ENCODE measurements at places on chromosomes 5 and 9.
A peak's percentile ranks its signal among the peaks of the same experiment; 100 is the strongest.

- DNase-seq: no peak
Measured at GRCh38 chr5:4862500-4862899, 277.6 kb upstream of the ADAMTS16 start.

- DNase-seq: no peak
Measured at GRCh38 chr5:22938362-22938761, 85.2 kb upstream of the CDH12 start.

GRCh38 chr9:16266648-16267276 is 603.7 kb downstream of the BNC2 start:
- DNase-seq: no peak

- DNase-seq: no peak
Measured at GRCh38 chr9:112629671-112630485, 88.0 kb downstream of the INIP start.

GRCh38 chr5:154444556-154445421 is 1.0 kb upstream of the SAP30L start:
- no peak for DNase-seq

DNA sequence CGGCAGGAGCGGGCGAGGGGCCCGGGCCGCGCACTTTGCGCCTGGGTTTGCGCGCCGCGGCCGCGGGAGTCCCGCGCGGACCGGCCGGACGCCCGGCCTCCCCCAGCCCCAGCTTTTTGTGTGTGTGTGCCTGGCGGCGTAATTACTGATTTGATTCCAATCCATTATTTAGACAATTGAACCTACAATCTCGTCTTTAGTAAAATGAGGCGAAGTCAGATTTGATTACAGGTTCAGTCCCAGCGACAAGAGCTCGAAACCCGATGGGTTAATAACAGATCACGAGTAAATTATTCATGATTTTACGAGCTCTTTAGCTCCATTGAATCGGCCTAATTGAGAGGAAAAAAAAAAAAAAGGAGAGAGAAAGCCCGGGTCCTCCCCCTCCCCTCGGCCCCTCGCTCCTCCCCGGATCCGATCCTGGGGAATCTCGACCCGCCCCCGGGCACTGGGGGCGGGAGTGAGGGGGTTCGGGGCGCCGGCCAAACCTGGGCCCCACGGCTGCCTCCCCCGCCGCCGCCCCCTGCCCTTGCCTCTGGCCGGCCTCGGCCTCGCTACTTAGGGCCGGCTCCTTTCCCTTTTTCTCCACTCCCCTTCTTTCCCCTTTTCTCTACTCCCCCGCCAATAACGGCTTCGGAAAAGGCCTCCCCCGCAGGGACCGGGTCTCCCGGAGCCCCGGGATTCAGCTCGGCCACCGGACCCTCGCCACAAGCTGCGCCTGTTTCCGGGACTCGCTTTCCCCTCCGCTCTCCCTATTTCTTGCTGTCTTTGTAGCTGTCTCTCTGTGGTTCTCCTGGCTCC is 6.6 kb downstream of the LHX2 start:
- no peak for DNase-seq

DNA sequence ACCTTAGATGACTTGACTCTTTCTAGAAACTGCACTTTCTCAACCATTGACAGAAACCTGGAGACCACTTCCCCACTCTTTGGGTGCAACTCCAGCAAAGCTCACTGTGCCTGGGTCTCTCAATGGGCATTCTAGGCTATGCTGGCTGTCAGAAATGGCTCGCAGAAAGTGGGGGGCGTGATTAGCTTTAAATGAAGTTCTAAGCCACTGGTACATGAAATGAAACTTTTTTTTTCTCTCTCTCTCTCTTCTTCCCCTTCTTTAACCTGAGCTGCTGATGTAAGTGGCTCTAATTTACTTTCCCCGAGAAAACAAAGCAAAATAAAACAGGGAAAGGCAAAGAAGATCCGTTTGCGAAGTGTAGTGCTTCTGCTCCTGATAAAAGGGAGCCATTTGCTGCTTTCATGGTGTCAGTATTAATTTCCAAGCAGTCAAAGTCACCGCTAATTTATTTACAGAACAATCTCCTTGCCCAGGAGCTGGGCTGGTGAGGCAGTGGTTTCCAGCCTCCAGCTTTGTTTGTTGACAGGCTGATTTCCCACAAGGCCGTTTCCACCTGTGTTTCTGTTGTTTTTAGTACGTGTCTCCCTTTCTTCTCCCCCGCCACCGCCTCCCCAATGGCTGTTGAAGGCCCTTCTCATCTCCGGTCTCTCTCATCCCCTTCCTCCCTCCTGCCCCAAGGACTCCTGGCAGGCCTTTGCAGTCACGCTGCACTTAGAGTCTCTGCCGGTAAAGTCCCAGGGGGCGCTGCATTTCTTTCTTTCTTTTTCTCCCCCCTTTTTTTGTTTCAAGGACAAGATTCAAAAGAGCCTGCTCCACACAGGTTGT is 422.9 kb downstream of the EBF1 start:
- DNase-seq: no peak

DNA sequence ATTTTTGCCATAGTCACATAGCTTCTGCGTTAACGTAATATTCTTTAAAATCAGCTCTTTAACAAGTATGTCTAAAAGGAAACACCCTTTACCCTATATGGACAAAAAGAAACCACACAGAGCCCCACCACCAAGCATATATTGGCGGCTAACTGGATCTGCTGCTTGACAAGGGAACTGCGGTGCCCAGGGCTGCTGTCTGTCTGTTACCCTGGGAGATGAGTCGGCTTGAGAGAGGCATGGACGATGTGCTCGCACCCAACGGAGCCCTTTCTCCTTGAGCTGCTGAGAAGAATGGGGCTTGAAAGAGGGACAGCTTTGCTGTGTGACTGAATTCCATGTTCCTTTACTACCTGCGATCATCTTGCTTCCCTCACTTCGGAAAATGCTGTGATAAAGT is 158.6 kb upstream of the SHB start:
- DNase-seq: no peak

DNA sequence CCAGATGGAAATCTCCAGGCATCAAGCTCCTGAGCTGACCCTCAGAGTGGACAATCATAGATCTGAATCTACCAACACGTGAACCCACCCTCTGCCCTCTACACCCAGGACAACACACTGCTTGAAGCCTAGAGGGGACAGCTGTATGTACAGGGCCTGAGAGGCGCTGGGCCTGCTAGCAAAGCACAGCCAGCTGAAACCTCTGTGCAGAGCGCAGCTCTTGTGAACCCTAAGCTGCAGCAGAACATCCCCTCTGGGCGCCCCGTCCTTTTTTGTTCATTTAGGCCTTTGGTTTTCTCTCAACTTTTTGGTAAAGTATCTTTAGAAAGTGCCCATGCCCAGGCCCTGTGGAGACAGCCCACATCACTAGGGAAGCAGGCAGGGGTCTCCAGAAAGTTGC is 62.4 kb upstream of the SPTLC1 start:
- DNase-seq: no peak

DNA sequence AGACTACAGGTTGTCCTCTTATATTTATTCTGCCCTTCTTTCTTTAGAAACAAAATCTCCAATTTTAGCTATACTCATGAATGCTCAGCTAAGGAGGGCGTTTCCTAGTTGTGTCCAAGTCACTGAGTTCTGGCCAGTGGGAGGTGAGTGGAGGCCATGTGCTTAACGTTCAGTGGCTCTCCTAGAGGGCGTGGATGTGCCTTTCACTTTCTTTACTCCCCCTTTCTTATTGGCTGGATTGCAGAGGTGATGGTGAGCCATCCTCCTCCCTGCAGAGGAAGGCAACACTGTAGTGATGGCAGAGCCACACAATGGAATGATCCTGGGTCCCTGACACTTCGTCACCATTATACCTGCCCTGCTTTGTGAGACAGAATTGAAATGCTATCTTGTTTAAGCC is 54.6 kb downstream of the ALG2 start:
- DNase-seq: no peak

DNA sequence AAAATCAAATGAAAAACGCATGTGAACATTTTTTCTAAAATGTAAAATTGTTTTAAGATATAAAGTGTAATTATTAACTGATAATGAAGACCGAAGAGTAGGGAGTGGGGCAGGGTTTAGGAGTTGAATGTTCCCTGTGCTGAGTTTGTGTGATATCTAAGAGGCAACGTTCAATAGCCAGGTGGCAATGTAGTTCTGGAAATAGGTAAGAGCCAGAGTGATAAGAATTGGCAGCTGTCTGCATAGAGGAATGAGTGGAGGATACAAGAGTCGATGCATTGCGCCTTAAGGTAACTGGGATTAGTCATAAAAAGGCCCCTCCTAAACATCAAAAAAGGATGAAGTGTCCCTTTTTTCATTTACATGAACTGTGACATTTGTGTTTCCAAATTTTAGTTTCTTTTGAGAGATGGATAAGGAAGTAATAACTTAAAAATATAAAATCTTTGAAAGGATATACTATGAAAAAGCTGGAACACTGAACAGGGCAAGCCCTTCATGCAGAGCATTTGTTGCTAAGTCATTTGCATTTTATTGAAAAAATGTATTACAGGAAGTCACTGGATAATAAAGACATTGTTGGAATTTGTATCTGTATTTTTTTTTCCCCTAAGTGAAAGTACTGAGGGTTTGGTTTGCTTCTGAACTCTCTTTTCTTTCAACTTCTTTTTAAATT is 659.3 kb downstream of the ACTL7B start:
- no peak for DNase-seq

- peak; percentile 46 for DNase-seq
Measured at GRCh38 chr9:93098236-93098946, 2.4 kb downstream of the CARD19 start.

- no peak for DNase-seq
Measured at GRCh38 chr9:27453860-27454553, 70.1 kb upstream of the IFNK start.

- no peak for DNase-seq
Measured at GRCh38 chr5:55372130-55372925, 64.5 kb downstream of the MTREX start.

DNA sequence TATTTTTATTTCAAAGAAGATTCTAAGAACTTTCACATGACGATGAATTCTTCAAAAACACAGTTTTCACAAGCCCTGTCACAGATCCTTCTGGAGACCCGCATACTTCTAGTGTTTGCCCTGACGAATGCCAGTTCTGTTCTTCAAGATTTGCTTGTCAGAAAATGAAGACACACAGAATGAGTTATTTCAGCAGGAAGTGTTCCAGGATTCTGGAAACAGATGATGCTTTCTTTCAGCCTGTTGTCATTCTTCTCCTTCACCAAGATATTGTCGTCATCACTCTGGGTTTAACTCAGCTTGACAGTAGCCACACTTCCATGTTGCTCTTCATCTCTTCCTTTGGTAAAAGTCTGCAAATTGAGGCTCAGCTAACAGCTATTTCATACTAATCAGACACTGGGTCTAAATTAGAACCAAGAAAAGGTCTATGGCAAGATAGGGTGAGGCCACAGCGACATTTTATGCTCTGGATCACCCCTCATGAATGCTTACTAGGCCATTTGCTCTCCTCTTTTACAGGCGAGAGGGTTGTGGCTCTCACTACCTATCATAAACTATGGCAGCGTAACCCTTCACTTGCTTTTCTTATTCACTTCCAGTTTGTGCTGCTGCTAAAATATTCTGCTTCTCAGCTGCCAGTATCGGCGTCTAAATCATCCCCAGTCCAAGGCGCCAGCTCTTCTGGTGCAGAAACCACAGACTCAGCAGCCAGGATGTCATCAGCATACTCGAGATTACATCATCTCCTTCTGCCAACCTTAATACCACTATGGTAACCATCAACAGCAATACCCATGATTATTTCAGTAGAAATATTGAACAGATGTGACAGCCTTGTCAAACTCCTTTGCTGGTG is 159.6 kb upstream of the TBCA start:
- no peak for DNase-seq

DNA sequence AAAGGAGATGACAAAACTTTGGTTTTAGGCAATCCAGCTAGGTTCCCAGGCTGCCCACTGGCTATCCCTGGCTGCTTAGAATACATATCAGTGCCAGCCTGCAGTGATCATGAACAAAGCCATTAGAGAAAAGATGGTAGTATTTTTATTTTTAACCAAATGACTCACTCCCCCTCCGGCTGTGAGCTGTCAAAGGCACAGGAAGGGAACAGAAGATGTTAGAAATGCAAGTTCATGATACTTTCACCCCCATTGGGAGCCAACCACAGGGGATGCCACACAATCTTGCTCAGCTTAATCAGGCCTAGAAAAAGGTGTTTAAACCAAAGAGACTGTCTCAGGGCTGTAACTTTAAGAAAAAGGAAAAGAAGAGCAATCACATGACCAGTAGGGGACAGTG is 70.3 kb upstream of the ASTN2 start:
- DNase-seq: no peak

GRCh38 chr9:27442464-27442863 is 81.6 kb upstream of the IFNK start:
- no peak for DNase-seq

- DNase-seq: no peak
Measured at GRCh38 chr9:110979636-110980035, 58.6 kb downstream of the LPAR1 start.

- no peak for DNase-seq
Measured at GRCh38 chr5:42057254-42057690, 132.2 kb downstream of the FBXO4 start.

- no peak for DNase-seq
Measured at GRCh38 chr5:64625678-64626077, 64.6 kb upstream of the SHISAL2B start.

DNA sequence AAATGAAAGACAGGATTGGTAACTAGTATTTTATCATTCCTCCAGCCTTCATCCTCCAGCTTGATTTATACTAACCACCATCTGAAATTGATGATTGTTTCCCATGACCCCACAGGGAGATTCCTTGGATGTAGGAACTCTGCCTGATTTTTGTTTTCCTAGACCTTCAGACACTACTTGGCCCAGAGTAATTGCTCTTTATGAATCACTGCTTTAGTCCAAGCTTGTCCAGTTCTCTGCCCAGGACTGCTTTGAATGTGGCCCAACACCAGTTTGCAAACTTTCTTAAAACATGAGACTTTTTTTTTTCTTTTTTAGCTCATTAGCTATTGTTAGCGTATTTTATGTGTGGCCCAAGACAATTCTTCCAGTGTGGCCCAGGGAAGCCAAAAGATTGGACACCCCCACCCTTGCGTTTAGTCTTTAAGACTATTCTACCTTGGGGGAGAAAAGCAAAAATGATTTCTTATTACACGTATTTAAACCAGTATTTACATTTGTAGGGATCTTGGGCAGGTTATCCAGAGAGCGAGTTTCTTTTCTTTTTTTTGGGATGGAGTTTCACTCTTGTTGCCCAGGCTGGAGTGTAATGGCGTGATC is 18.4 kb downstream of the BASP1 start:
- no peak for DNase-seq

DNA sequence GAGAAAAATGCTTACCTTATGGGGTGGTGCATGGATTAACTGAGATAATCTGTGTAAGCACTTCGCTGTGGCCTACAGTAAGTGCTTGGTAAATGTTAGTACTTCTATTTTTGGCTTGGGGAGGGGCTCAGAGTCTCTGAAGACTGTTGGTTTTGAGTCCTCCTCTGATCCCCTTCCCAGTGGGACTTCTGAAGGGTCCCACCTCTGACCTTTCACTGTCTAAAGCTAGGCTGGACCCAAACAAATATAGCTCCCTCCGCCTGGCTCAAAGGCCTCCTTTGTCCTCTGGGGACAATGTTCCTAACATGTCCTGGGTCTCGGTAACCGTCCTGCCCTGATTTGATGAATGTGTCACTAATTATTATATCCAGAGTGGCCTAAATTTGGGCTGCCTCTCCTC is 34.8 kb downstream of the CAMK2A start:
- no peak for DNase-seq

GRCh38 chr5:133681896-133682295 is 69.6 kb upstream of the FSTL4 start:
- DNase-seq: no peak

- DNase-seq: no peak
Measured at GRCh38 chr9:99633265-99633664, 188.4 kb upstream of the NR4A3 start.
